ENCODE measurements at places on chromosomes 4 and X.
A peak's percentile ranks its signal among the peaks of the same experiment; 100 is the strongest.

DNA sequence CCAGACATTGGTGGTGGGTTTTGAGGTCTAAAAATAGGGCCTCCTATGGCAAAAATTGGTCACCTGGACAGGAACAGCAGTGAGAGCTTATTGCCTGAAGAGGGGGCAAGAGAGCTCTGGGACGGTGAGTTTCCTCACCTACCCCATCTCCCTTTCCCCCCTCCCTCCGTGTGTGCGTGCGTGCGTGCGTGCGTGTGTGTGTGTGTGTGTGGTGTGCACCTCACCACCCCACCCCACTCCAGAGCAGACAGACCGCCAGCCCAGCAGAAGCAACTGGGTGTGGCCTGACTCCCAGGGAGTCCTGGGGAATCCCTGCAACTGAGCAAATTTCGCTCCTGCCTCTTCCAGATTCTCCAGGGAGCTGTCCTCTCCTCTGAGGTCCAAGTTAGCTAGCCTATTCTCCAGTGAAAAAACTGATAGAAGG is 44.7 kb downstream of the PRPS1 start:
- peak; percentile 59 for DNase-seq

GRCh38 chrX:13520351-13520750 is 49.0 kb upstream of the EGFL6 start:
- DNase-seq = no peak

GRCh38 chrX:22445880-22446279 is 173.2 kb downstream of the CBLL2 start:
- no peak for DNase-seq

- no peak for DNase-seq
Observed at GRCh38 chrX:133185938-133186337, 32.2 kb downstream of the TFDP3 start.

GRCh38 chrX:153782313-153782712 is 1.5 kb downstream of the SRPK3 start:
- DNase-seq = no peak
